Natural killer cell treated with Interleukin-12 subunit alpha and Interleukin-12 subunit beta and Interleukin-15 and Interleukin-18, amount 100 ng/mL, for 72 hours (primary cell): ENCODE measurements at places on chromosomes 1 and 21.

DNA sequence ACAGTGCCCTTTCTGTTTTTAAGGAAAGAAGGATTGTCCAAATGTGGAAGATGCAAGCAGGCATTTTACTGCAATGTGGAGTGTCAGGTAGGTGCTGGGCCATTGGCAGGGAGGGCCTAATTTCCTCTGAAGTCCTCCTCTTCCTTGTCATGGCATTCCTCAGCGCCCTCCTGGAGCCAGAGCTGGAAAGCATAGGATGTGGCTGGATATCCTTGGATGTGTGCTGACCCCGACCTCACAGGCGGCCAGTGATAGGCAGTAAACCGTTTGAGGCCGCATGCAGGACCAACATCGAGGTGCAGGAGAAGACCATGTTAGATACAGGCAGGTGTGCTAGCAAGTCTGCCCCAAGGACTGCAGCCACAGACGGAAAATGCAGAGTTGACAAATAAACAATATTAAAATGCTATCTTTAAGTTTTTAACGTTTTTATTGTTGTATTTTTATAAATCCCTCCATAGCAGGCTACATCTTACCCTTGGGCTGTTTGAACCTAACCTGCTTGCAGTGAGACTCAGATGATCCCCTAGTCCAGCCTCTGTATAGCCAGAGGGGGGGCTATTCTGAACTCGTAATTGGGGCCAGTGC lies 24.3 kb downstream of the SMYD2 start:
- no peak for DNase-seq
- H3K27ac ChIP-seq, result no peak overlapping the region
- no peaks in the 10 kb centered on the region for H3K27me3 ChIP-seq
- no peaks in the 10 kb centered on the region for H3K36me3 ChIP-seq

GRCh38 chr1:161195171-161195570 lies 3.7 kb downstream of the ADAMTS4 start:
- no peaks in the 10 kb centered on the region for H3K27me3 ChIP-seq
- H3K27ac ChIP-seq, result peak overlapping the region; percentile 82
- no peak for DNase-seq
- no peaks in the 10 kb centered on the region for H3K36me3 ChIP-seq
- H3K4me1 ChIP-seq, result peaks cover 64% of the 10 kb centered on the region
- peak overlapping the region; percentile 42 for H3K4me3 ChIP-seq

DNA sequence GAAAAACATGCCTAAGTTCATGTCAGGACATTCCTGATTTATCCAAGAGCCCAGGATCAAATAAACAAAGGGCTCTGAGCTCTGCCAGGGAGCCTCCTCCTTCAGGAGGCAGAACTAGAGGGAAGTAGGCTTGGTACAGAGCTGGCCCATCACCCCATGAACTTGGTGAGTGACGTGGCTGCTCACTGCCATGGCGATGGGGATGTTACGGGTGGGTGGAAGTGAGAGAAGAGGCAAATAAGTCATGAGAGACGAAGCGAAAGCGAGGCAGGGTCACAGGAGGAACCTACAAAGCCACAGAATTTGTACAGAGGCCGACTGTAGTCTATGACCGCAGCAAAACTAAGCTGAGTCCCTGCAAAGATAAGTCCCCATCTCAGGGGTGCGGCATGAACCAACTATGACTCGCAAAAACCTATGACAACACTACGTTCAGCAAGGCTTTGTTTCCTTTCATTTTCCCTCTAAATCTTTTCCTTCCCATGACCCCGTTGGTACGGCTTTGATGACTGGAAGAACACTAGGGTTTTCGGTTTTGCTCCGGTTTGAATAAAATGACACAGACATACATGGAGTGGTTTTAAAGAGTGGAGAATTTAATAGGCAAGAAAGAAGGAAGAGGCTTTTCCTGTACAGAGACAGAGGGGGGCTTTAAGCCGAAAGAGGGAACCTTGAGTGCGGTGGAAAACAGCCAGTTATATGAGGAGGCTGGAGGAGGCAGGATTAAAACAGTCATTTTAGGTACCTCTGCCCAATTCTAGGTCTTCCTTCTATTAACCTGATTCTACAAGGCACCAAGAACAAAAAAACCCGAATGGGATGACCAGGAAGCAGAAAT lies 74.1 kb downstream of the CD46 start:
- H3K27ac ChIP-seq, result peak overlapping the region; percentile 99
- peak; percentile 93 for DNase-seq
- H3K27me3 ChIP-seq, result no peaks in the 10 kb centered on the region
- peaks cover 6% of the 10 kb centered on the region for H3K36me3 ChIP-seq
- peaks cover 61% of the 10 kb centered on the region for H3K4me1 ChIP-seq

GRCh38 chr1:190244406-190244805 lies 233.3 kb downstream of the BRINP3 start:
- H3K36me3 ChIP-seq, result peaks cover 5% of the 10 kb centered on the region
- H3K27ac ChIP-seq, result no peak overlapping the region
- H3K4me1 ChIP-seq, result no peaks in the 10 kb centered on the region
- DNase-seq, result no peak

DNA sequence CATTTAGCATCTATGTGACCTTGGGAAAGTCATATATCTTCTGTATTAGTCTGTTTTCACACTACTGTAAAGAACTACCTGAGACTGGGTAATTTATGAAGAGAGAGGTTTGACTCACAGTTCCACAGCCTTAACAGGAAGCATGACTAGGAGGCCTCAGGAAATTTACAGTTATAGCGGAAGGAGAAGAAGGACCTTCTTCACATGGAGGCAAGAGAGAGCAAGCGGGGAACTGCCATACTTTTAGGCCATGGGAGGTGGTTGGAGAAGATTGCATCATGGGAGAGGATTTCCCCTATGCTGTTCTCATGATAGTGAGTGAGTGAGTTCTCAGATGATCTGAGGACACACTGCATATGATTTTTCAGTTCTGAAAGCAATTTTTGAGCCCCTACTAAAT lies 87.9 kb downstream of the CLEC20A start:
- H3K27me3 ChIP-seq, result no peaks in the 10 kb centered on the region
- peaks cover 4% of the 10 kb centered on the region for H3K4me1 ChIP-seq
- H3K4me3 ChIP-seq, result no peak overlapping the region
- no peak for DNase-seq
- no peaks in the 10 kb centered on the region for H3K36me3 ChIP-seq

DNA sequence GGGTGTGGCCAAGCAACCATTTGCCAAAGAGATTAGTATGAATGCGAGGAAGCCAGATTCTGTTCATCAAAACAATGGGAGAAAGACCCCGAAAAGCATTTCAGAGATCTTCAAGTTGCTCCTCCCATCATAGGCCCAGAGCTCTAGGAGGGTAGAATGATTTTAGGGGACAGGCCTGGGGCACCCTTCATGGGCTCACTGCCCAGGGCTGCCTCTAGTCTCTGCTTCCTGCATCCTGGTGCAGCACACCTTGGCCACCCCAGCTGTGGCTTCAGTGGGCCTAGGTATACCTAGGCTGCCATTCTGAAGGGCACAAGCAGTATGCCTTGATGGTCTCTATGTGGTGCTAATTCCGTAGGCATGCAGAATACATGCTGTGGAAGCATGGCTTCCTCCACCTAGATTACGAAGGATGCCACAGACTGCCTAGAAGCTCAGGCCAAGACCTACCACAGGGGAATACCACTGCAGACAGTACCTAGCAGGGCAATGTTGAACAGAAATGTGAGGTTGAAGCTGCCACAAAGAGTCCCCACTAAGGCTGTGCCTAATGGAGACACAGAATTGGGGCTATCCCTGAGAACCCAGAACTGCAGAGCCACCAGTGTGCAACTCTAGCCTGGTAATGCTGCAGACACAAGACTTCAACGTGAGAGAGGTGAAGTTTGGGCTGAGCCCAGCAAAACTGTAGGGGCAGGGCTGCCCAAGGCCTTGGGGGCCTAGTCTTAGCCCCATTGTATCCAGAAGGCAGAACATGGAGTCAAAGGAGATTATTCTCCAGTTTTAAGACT lies 158.8 kb downstream of the CLIC6 start:
- DNase-seq, result no peak
- peaks cover 38% of the 10 kb centered on the region for H3K4me1 ChIP-seq
- no peak overlapping the region for H3K4me3 ChIP-seq

GRCh38 chr1:161885003-161885402 lies 118.9 kb downstream of the ATF6 start:
- H3K4me3 ChIP-seq, result no peak overlapping the region
- DNase-seq, result no peak
- H3K36me3 ChIP-seq, result peaks cover 15% of the 10 kb centered on the region
- H3K27ac ChIP-seq, result no peak overlapping the region

DNA sequence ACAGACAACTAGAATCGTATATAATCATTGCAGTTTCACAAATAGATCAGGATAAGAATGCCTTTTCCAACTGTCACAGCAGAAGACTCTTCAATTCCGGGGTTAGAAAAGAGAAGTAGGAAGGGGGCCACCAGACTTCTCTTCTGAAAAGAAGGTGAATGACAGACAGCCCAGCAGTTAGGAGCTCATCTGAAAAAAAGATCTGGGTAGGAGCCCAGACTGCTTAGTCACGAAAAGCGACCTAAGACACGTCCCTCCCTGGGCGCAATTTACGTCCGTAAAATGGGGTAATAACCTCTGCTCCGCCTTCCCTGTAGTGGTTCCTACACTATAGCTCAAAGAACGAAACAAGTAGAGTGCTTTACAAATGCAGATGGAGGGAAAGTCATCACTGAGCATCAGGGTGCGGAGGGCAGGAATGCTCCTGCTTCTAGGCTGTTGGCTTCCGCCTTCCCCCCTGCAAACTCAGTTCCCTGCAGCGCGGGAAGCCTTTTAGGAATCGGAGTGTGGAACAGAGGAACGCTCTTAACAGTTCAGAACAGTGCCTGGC lies 582 bp downstream of the ORC1 start:
- DNase-seq, result peak; percentile 68
- peaks cover 36% of the 10 kb centered on the region for H3K36me3 ChIP-seq
- H3K27ac ChIP-seq, result peak overlapping the region; percentile 92
- peak overlapping the region; percentile 99 for H3K4me3 ChIP-seq

GRCh38 chr1:242524571-242525359 lies at the start of gene PLD5:
Gene PLD5 (minus strand): TSS chr1:242524697.
- H3K4me1 ChIP-seq, result no peaks in the 10 kb centered on the region
- peaks cover 25% of the 10 kb centered on the region for H3K27me3 ChIP-seq
- no peaks in the 10 kb centered on the region for H3K36me3 ChIP-seq
- DNase-seq, result no peak
- peak within 1 kb of the TSS; percentile 42 for H3K4me3 ChIP-seq

GRCh38 chr1:247096544-247096943 lies 7.6 kb downstream of the ZNF669 start:
- H3K27me3 ChIP-seq, result peaks cover 2% of the 10 kb centered on the region
- DNase-seq, result no peak
- no peaks in the 10 kb centered on the region for H3K4me1 ChIP-seq
- H3K27ac ChIP-seq, result no peak overlapping the region
- H3K4me3 ChIP-seq, result no peak overlapping the region
- H3K36me3 ChIP-seq, result peaks cover 50% of the 10 kb centered on the region

DNA sequence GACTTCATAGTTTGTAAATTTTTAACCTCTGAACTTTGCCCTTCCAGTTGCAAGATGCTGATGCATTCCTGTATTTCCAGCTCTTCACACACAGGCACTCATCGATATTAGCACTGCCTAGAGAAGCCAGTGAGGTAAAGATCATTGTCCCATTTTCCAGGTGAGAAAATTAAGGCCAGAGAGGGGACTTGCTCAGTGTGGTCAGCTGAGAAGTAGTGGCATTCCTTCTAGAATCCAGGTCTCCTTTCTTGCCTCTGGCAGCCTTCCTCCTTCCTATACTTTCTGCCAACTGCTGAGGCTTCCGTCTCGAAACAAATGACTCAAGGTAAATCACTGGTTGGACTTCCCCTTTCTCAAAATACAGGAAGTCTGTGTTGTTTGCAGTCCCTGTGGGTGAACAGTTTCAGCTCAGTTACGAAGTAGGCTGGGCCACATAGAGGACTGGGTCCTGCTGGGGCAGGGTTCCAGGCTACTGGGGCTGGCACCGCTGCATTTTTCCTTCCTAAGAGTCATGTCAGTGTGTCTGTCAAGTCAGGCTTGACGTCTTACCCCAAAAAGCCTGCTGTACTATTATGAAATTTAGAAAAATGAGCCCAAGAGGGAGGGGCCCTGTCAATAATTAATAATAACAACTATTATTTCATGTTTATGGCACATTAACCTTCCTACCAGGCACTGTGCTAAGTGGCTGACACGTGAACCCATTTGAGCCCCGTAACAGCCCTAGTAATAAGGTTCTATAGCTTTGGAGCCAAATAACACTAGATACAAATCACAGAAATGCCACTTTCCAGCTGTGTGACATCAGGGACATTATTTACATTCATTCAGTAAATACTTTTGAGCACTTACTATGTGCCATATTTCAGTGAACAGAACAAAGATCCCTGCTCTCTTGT lies 16.6 kb upstream of the RNF19B start:
- peak overlapping the region; percentile 96 for H3K27ac ChIP-seq
- no peaks in the 10 kb centered on the region for H3K27me3 ChIP-seq
- peak; percentile 78 for DNase-seq
- H3K36me3 ChIP-seq, result no peaks in the 10 kb centered on the region
- H3K4me3 ChIP-seq, result peak overlapping the region; percentile 90

GRCh38 chr1:151145304-151146071 lies 943 bp downstream of the SEMA6C start:
- H3K4me1 ChIP-seq, result peaks cover 14% of the 10 kb centered on the region
- DNase-seq, result no peak
- no peaks in the 10 kb centered on the region for H3K36me3 ChIP-seq

GRCh38 chr21:36254106-36254941 lies 65.7 kb upstream of the MORC3 start:
- no peak overlapping the region for H3K27ac ChIP-seq
- no peak for DNase-seq
- no peaks in the 10 kb centered on the region for H3K36me3 ChIP-seq
- H3K4me1 ChIP-seq, result peaks cover 9% of the 10 kb centered on the region

GRCh38 chr1:18578271-18578670 lies 52.4 kb upstream of the PAX7 start:
- no peak overlapping the region for H3K27ac ChIP-seq
- H3K4me3 ChIP-seq, result no peak overlapping the region
- H3K36me3 ChIP-seq, result no peaks in the 10 kb centered on the region
- H3K4me1 ChIP-seq, result no peaks in the 10 kb centered on the region
- no peak for DNase-seq
- peaks cover 11% of the 10 kb centered on the region for H3K27me3 ChIP-seq

GRCh38 chr1:77759071-77760028 lies at the start of gene USP33:
Gene USP33 (minus strand): TSS chr1:77759852. CDS start chr1:77741697, 18,155 bp downstream.
- H3K27me3 ChIP-seq, result no peaks in the 10 kb centered on the region
- peak within 1 kb of the TSS; percentile 94 for H3K4me3 ChIP-seq
- peak; percentile 96 for DNase-seq
- H3K4me1 ChIP-seq, result peaks cover 38% of the 10 kb centered on the region
- peak within 1 kb of the TSS; percentile 94 for H3K27ac ChIP-seq

DNA sequence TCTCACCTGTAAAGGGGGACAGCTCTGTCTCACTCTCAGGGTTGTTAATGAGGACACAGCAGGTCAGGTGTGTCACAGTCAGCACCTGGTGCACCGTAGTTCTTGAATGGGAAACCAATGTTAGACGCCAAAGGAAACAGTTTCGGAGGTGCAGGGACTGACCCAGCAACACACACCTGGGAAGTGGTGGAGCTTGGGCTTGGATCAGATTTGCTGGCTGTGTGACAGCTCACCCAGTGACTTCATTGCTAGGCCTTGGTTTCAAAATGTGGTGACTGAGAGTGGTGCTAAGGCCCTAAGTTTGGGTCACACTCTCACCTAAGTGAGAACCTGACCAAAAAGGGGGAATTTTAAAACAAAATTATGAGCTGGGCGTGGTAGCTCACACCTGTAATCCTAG lies 34.9 kb downstream of the ALPL start:
- no peaks in the 10 kb centered on the region for H3K36me3 ChIP-seq
- H3K4me3 ChIP-seq, result no peak overlapping the region
- H3K27ac ChIP-seq, result no peak overlapping the region
- DNase-seq, result no peak
- no peaks in the 10 kb centered on the region for H3K4me1 ChIP-seq
